BE2C (cell line): ENCODE measurements at places on chromosomes 4 and X.

- no peak for DNase-seq
Observed at GRCh38 chr4:38453253-38453881, 210.6 kb upstream of the KLF3 start.

DNA sequence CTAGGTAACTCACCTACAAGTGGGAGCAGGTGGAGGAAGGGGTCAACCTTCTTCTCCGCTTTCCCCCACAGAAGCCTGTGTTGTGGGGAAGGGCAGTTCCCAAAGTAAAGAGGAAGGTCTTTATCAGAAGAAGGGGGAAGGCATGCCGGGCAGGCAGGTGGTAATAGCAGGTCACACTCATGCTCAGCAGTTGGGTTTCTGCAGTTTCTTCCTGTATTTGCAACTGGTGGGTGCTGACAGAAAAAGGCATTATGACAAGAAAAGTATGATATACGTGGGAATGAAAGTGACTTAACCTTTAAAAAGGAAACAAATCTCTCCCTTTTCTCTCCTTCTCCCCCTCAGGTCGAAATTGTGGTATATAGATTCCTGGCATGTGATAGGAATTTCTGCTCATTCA is 3.7 kb downstream of the MTMR1 start:
- DNase-seq: no peak

- peak; percentile 81 for DNase-seq
Observed at GRCh38 chr4:85127653-85128052, 161.2 kb upstream of the WDFY3 start.

- DNase-seq: no peak
Observed at GRCh38 chr4:88705805-88706492, 8.3 kb upstream of the NAP1L5 start.

GRCh38 chr4:3407171-3407771 is 34.5 kb upstream of the HGFAC start:
- no peak for DNase-seq
